ENCODE measurements at places on chromosomes 12 and 14.

DNA sequence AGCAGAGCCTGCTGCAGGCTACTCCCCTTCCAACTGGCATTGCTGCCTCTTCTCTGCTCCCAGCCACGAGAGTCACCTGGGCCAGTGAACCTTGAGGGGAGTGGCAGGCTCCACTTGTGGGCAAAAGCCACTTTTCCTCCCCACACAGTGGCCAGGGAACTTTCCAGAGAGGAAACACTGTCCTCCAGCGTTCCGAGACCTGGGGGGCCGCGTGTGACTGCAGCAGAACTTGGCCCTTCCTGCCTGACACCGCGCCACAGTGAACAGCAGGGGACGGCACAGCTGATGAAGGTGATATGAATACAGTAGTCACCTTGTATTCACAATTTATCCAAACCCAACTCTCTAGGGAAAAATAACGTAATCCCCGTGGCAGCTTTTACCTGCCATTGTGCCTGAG is 114.9 kb downstream of the PIWIL1 start:
- DNase-seq = no peak

DNA sequence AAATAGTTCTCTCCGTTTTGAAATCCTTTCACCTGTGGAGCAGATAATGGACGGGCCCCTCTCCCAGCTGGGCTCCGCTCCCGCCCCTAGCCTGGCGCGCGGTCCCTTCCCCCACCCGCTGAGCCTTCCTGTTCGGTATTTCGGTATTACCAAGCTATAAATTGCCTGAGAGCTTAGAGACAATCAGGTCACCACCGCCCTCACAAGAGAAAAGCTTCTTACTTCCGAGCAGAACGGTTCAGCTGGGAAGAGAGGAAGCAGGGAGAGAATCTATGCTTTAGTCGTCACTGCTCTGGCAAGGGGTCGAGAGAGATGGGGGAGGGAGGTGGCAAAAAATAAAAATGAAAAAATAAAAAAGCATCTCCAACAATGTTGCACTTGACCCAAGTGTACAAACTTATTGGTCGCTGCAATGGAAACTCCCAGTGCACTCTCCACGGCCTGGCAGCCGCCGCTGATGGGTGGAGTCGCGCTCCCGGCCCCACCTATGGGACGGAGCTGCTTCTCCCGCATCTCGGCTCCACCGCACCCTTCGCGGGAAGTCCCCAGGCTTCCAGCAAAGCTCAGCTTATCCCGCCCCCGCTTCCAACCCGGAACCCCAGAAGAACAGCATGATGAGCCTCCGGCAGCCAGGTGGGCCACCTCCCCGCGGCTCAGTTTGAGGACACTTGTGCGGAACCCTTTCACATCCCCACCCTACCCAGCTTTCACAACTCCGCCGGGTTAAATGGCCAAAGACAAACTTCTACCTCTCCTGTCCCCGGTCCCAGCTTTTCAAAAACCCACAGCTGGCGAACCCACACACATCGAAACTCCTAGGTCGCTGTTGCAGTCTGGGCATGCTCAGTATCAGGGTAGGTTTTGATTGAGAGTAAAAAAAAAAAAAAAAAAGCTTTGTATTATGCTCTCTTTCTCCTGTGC is 832 bp upstream of the SYT1 start:
- DNase-seq = no peak

DNA sequence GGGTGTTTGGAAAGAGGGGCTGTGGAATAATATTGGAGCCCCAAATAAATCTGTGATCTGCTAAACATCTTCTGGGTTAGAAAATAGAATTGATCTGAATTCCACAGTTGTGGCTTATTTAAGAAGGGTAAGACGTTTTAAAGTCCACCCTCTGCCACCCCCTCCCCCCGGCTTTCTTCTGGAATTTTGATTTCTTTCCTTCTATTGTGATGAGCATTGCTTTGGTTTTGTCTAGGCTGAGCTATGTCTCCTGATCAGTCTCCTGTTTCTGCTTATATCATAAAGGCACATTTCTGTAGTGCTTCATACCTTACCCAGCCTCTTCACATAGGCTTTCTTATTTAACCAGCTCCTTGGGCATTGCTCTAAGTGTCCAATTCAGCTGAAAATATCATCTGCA is 77.3 kb upstream of the SLC38A2 start:
- DNase-seq = no peak

GRCh38 chr12:80320121-80320678 is 123.8 kb upstream of the PTPRQ start:
- no peak for DNase-seq
